Substantia nigra (tissue), 51 donors: ENCODE measurements at places on chromosomes 7 and 10.
A peak's percentile ranks its signal among the peaks of the same experiment; 100 is the strongest.

DNA sequence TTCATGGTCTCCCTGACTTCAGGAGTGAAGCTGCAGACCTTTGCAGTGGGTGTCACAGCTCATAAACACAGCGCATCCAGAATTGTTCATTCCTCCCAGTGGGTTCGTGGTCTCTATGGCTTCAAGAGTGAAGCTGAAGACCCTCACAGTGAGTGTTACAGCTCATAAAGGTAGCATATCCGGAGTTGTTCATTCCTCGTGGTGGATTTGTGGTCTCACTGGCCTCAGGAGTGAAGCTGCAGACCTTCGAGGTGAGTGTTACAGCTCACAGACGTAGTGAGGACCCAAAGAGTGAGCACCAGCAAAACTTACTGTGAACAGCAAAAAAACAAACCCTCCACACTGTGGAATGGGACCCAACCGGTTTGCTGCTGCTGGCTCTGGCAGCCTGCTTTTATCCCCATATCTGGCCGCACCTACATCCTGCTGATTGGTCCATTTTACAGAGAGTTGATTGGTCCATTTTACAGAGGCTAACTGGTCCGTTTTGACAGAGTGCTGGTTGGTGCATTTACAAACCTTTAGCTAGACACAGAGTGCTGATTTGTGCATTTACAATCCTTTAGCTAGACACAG is 308.8 kb downstream of the PTPRN2 start:
- no peak for DNase-seq

DNA sequence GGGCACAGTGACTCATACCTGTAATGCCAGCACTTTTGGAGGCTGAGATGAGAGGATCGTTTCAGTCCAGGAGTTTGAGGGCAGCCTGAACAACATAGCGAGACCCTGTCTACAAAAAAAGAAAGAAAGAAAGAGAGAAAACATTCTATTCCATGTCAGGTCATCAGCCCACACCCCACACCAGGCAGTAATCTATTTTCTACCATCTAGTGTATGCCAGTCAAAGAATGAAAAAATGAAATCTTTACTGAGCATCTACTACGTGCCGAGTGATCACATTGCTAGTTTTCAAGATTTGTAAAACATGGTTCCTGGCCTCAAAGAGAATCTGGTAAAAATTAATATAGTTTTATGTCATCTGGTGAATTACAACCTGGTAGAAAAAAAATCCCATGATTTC is 3.1 kb upstream of the EPHB4 start:
- DNase-seq, result no peak

DNA sequence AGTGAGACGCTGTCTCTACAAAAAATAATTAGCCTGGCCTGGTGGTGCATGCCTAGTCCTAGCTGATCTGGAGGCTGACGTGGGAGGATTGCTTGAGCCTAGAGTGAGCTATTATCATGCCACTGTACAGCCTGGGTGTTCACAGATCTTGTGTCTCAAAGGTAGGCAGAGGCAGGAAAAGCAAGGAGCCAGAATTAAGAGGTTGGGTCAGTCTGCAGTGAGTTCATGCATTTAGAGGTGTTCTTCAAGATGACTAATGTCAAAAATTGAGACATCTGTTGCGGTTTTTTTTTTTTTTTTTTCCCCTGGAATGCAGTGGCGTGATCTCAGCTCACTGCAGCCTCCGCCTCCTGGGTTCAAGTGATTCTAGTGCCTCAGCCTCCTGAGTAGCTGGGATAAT is 5.4 kb downstream of the PPIA start:
- DNase-seq, result no peak

GRCh38 chr7:15158141-15158810 is 255.7 kb upstream of the DGKB start:
- DNase-seq, result no peak

GRCh38 chr7:154841731-154842331 is 161.1 kb downstream of the PAXIP1 start:
- no peak for DNase-seq

- no peak for DNase-seq
Measured at GRCh38 chr7:94173436-94173835, 169.3 kb upstream of the BET1 start.

- peak; percentile 22 for DNase-seq
Measured at GRCh38 chr10:24951201-24952142, 934 bp downstream of the PRTFDC1 start.

- DNase-seq, result no peak
Measured at GRCh38 chr10:66365686-66366085, 560.1 kb upstream of the LRRTM3 start.

DNA sequence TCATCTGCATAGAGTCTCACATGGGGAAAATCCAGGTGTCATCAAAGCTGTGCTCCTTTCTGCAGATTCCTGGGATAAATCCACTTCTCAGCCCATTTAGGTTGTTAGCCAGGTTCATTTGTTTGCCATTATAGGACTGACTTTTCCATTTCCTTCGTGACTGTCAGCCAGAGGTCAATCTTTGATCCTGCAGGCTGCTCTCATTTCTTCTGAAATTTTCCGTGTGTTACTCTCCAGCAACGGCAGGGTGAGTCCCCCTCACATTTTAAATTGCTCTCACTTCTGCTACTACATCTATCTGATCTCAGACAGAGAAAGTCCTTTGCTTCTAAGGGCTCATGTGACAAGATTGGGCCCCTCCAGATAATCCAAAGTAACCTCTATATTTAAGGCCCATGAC is 150.7 kb upstream of the BET1 start:
- DNase-seq, result no peak

DNA sequence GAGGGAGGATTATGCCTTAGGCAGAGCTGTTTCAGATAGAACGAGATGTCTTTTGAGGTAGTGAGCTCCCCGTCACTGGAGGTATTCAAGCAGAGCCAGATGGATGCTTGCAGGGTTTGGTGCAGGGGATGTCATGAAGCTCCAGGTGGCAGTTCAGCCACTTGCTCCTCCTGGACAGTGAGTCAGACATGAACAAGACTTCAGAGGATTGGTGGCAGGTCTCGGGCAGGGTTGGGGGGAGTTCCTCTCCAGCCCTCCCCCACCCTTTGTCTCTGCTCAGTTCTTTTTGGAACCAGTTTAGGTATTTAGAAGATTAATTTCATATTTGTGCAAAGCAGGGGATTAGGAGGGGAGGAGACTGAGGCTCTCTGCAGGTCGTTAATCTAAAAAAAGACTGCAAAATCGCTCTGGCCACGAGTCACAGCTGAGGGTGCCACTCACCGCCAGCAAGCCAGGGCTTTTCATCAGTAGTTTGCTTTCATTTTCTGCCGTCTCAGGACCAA is 21.5 kb upstream of the MYL10 start:
- no peak for DNase-seq

DNA sequence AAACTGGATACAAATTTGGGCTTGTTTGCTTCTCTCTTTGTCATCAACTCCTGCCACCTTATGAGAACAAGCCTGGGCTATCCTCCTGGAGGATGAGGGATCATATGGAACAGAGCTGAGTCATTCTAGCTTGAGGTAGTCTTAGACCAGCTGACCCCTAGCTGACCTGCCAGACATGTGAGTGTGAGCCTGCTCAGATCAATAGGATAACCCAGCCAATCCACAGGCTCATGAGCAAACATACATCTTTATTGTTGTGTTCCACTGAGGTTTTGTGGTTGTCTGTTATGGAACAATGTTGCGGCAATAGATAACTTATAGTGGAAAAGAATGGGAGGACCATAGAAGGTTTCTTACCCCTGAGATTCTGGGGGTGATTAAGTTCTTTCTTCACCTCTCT is 54.5 kb upstream of the FAM180A start:
- DNase-seq, result no peak

DNA sequence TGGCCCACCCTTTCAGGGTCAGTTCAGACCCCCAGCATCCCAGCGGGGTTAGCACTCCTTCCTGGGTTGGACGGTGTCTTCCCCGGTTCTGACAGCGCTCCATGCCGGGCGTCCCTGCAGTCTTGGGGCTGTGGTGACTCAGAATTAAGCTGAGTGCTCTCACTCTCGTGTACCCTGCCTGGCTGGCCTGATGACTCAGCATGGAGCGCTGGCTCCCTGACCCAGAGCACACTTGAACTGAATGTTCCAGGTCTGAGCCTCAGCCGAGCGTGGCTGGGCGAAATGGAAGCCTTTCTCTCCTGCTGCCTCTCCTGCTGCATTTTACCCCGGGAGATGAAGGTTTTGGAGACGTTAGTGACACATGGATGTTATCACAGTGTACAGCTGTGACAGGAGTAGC is 7.1 kb downstream of the BAG3 start:
- peak; percentile 29 for DNase-seq

DNA sequence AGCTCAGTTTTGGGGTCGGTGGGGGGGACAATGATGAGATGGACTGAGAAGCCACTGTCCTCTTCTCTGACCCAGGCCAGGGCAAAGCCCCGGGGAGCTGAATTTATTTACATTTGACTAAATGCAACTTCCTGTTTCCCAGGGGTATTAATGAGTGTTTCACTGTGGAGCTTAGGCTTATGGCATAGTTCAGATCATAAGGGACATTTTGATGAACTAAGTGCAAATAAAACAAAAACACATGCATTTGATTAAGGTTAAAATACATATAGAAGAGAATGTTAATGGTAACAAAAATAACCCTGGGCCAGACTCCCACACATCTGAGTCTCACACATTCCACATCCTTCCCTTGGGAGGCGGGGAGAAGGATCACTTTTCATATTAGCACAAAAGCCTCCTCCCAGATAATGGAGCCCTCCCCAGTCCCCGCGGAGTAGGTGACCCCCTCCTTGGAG is 320.6 kb downstream of the FRMD4A start:
- no peak for DNase-seq

GRCh38 chr7:41028580-41028979 is 674.3 kb downstream of the INHBA start:
- no peak for DNase-seq

DNA sequence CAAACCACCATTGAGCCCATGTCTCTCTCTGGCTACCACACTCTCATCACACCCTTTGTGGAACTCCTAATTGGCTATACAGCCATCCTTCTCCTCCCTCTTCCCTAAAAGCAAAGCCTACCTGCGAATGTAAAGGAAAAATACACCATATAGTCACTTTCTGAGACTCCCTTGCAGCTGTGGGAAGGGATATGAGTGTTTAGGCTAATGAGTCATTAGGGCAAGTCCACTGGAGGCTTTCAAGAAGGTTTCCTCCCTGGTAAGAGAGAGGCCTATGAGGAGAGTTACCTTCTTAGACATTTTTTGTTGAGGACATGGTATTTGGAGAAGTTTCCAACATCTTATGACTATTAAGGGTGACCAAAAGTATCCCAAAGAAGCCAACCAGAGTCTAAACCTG is 4.1 kb upstream of the TMEM243 start:
- DNase-seq, result no peak

DNA sequence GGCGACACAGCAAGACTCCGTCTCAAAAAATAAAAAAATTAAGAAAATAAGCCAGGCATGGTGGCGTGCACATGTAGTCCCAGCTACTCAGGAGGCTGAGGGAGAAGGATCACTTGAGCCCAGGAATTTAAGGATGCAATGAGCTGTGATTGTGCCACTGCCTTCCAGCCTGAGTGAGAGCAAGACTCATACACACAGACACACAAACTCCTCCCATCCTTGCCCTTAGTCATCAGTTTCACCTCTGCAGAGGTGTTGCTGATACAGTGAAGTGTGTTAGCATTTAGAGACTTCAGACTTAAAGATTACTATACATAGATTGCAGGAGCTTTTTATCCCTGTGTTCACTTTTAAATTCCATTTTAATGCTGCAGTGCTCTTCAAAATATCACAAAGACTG is 5.5 kb upstream of the H2AZ2 start:
- no peak for DNase-seq
